ENCODE measurements at places on chromosomes 11 and 22.

DNA sequence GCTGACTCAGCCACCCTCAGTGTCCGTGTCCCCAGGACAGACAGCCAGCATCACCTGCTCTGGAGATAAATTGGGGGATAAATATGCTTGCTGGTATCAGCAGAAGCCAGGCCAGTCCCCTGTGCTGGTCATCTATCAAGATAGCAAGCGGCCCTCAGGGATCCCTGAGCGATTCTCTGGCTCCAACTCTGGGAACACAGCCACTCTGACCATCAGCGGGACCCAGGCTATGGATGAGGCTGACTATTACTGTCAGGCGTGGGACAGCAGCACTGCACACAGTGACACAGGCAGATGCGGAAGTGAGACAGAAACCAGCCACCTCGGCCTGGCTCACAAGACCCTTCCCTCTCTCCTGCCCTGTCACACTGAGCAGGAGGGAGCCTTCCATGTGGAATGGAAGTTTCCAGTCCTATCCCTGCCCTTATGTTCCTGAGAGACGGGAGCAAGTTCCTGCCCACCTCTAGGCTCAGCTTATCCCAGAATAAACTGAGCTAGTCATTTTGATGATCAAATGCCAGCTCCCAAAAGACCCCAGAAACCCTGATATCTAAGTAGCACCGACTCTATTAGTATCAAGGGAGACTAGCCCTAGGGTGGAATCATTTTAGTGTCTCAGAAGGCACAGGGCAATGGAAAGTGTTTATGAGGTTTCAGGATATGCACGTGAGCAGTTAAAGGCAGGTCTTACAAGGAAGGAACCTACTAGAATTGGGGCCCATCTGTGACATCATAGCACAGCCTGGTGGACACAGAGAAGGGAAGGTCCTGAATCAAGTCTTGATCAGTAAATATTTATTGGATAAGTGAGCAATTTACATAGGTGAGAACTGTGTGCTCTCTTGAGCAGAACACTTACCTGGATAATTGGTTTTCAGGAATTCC lies 6.3 kb upstream of the IGLL5 start:
- no peak for DNase-seq

DNA sequence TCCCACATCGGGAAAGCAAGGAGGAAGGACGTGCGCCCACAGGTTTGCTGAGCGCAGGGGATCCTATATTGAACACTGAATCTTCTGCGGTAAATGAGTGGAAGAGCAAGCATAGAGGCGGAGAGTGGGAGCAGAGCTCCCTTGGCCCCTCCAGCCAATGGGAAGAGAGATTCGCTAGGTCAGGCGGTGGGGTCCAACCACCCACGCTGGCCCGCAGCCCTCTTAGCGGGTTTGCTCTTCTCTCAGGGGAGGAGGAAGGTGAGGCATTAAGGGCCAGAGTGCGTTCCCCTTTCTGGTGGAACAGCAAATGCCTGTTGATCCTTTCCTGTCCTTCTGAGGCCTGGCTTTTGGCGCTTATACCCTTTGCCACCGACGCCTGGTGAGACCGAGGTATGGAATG lies 10.6 kb downstream of the NLRP14 start:
- DNase-seq, result no peak

- no peak for DNase-seq
Measured at GRCh38 chr11:20598492-20598891, 916 bp upstream of the SLC6A5 start.

DNA sequence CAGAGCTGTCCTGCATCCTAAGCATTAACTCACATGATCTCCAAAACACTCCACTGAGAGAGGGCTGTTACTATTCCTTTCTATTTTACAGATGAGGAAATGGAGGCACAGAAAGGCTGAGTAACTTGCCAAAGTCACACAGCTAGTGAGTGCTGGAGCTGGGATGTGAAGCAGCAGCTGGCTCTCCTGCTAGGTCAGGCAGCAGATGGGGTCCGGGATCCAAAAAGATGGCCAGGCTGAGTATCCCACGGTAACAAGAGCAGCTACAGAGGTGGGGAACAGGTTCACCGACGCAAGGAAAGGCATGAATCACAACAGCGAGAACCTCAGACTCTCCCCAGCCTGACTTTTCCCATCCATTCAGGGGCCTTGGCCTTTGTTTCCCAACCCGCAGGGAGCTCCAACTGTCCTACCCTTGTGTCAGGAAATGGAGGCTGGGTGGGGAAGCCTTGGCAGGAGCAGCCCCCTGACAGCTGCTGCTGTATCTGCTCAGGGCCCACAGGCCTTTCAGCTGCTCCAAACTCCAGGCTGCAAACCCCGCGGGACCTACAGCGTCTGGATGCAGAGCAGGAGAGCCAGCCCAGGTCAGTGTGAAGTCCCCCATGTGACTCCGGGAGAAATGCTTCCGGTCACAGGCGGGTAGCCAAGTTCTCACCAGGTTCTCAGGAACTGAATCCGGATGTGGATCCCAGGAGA lies 29.5 kb downstream of the DKK3 start:
- peak; percentile 88 for DNase-seq

DNA sequence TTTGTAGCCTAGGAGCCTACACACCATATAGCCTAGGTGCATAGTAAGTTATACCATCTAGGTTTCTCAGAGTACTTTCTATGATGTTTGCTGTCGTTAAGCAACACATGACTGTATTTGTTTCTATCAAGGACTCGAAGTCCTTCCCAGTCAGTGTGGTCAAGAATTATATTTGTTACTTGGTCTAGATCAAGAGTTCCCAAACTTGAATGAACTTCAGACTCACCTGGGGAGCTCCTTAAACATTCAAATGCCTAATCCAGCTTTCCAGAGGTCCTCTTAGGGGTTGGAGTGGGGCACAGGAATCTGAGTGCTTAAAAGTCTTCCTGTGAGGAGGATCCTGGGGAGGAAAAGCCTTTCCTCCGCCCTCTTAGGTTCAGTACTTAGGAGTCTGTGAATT lies 41.5 kb upstream of the PAMR1 start:
- no peak for DNase-seq

DNA sequence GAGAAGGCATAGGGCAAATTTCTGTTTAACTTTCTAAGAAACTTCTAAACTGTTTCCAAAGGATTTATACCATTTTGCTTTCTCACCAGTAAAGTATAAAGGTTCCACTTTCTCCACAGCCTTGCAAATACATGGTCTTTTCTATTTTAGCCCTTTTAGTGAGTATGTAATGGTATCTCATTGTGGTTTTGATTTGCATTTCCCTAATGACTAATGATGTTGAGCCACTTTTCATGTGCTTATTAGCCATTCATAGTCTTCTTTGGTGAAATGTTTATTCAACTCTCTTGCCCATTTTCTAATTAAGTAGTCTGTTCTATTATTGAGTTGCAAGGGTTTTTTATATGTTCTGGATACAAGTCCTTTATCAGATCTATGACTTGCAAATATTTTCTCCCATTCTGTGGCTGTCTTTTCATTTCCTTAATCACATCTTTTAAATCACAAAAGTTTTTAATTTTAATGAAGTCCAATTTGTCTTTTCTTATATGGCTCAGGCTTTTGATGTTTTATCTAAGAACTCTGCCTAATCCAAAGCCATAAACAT lies 83.8 kb upstream of the KCNQ1OT1 start:
- DNase-seq, result no peak

DNA sequence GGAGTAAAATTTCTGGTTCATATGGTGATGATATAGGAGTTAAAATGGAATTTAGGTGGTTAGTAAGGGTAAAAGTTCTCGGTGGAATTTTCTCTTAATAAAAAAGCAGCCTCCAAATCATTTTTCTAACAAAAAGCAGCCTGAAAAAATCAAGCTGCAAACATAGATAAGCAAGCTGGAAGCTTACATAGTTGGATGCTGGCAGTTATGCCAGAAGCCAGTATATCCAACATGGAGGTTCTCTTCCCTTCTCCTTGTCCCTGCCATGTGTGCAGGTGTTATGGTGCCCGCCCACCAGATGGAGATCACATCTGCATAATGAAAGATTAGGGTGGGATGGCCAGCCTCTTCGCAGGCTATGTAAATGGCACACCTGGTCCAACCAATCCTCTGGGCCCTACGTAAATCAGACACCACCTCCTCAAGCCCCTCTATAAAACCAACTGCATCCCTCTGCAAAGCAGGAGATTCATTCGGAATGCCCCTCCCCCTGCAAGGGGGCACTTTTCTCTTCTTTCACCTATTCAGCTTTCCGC lies 22.4 kb downstream of the PIWIL3 start:
- no peak for DNase-seq

Measured in coronary artery (tissue), 2 donors.